ENCODE measurements at places on chromosomes 7 and 10. TPM values are rescaled to one million over a fixed set of nuclear protein-coding genes. Genes with fewer than 3 reads are reported as not detected.
A peak's percentile ranks its signal among the peaks of the same experiment; 100 is the strongest.

CYP26C1 gene
- total RNA-seq: 0.10 TPM

GRM3 gene
- not detected for total RNA-seq

DNA sequence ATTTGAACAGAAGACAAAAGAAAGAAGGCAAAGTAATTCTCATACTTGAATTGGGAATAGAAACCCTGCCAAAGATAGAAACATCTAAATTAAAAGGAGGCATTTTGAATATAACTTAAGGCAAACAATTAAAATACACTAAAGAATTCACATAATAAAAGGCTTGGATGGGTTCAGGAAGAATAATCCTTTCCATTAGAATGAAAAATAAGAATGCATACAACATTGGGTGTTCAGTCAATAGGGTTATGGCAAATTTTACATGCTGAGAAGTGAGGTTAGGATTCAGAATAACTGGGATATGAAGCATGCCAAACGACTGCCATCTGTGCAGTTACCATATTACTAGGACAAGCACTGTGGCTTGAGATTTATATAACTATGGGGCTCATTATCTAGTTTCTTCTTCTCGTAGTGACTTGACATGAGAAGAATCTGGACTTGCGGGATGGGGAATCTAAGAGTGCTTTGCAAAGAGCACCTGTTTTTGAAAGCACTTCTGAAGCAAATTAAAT, 326.5 kb downstream of the THSD7A start:
- H3K27me3 ChIP-seq: peaks cover 8% of the 10 kb centered on the region
- peaks cover 31% of the 10 kb centered on the region for H3K36me3 ChIP-seq
- no peak overlapping the region for H3K27ac ChIP-seq

GRCh38 chr7:132577206-132578049, 1.2 kb upstream of the PLXNA4 start:
- no peaks in the 10 kb centered on the region for H3K36me3 ChIP-seq
- peaks cover 15% of the 10 kb centered on the region for H3K4me1 ChIP-seq
- H3K27me3 ChIP-seq: peaks cover 21% of the 10 kb centered on the region

DNA sequence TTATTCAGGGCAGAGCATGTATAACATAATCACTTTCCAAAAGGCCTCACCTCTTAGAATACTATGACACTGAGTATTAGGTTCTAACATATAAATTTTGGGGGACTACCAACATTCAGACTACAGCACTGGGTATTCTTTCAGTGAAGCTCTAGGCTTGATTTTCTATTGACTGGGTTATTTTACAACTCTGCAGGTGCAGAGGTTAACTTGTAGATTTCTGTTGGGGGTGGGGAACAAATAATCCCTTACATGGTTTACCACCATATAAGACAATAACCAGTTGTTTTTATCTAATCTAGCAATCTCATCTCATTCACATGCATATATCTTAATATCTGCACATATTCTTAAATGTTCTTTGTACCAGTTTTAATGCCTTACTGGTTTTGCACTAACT, 73.9 kb downstream of the ATE1 start:
- peaks cover 13% of the 10 kb centered on the region for H3K36me3 ChIP-seq
- no peak for DNase-seq
- no peak overlapping the region for H3K27ac ChIP-seq
- no peaks in the 10 kb centered on the region for H3K27me3 ChIP-seq
- no peak overlapping the region for H3K4me3 ChIP-seq

CUZD1 gene
- 2.4 TPM for total RNA-seq

GRCh38 chr7:54145716-54146115, 396.5 kb upstream of the VSTM2A start:
- no peaks in the 10 kb centered on the region for H3K4me1 ChIP-seq
- no peak for DNase-seq
- no peak overlapping the region for H3K27ac ChIP-seq
- H3K36me3 ChIP-seq: no peaks in the 10 kb centered on the region

CDNF gene
- 2.2 TPM for total RNA-seq

DNA sequence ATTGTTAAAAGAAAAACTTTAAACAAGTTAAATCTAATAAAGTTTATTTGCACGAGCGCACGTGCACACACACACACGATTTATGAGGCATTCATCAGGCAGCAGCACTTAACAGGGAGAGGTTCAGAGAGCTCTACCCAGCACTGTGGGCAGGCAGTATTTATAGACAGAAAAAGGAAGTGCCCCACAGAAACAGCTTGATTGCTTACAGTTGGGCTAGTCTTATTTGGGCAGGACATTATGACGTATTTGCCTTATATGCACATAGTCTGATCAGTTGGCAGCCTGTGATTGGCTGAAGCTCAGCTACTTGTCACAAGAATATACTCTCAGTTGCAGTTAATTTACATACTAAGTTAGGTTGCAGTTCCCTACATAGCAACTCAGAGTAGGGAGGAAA, 1.2 kb upstream of the SDHAF3 start:
- no peak overlapping the region for H3K27ac ChIP-seq
- H3K4me3 ChIP-seq: peak overlapping the region; percentile 99
- H3K4me1 ChIP-seq: peaks cover 11% of the 10 kb centered on the region
- DNase-seq: no peak

DNA sequence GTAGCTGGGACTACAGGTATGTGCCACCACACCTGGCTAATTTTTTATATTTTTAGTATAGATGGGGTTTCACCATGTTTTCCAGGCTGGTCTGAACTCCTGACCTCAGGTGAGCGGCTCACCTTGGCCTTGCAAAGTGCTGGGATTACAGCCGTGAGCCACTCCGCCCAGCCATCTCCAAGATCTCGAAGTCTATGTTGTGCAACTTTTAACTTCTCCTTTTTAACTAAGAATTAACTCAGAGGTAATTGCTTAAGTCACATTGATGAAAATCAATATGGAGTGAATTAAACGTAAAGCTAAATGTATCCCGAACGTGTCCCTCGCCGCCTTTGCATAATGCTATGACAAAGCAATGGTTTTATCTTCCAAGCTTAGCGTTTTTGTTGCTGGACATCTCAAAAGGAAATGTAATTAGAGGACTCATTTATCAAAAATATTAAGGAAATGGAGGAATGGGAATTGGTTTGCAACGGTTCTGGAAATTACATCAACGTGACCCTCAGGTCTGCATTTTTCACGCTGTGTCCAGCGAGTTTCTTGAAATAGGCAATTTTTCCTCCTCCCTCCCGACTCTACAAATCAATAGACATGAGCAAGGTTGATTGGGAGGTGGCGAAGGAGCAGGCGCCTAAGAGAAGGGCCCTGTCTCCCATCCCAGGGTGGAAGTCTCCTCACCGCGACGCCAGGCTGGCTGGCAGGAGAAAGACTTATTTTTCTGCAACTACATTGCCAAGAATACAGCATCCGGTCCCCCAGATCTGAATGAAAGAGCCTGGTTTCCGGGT, 89.8 kb downstream of the TMEM130 start:
- peaks cover 6% of the 10 kb centered on the region for H3K27me3 ChIP-seq
- no peak overlapping the region for H3K27ac ChIP-seq
- no peaks in the 10 kb centered on the region for H3K36me3 ChIP-seq
- no peak for DNase-seq

- peaks cover 2% of the 10 kb centered on the region for H3K27me3 ChIP-seq
- peaks cover 2% of the 10 kb centered on the region for H3K4me1 ChIP-seq
- H3K36me3 ChIP-seq: peaks cover 6% of the 10 kb centered on the region
- no peak overlapping the region for H3K4me3 ChIP-seq
- no peak for DNase-seq
Observed at GRCh38 chr10:132047575-132048293, 18.0 kb upstream of the JAKMIP3 start.

TRIM50 gene
- total RNA-seq: not detected

GRCh38 chr7:108244110-108244509, 113.9 kb upstream of the LAMB4 start:
- H3K27me3 ChIP-seq: no peaks in the 10 kb centered on the region
- H3K4me1 ChIP-seq: peaks cover 7% of the 10 kb centered on the region
- no peak overlapping the region for H3K4me3 ChIP-seq
- no peak for DNase-seq

DNA sequence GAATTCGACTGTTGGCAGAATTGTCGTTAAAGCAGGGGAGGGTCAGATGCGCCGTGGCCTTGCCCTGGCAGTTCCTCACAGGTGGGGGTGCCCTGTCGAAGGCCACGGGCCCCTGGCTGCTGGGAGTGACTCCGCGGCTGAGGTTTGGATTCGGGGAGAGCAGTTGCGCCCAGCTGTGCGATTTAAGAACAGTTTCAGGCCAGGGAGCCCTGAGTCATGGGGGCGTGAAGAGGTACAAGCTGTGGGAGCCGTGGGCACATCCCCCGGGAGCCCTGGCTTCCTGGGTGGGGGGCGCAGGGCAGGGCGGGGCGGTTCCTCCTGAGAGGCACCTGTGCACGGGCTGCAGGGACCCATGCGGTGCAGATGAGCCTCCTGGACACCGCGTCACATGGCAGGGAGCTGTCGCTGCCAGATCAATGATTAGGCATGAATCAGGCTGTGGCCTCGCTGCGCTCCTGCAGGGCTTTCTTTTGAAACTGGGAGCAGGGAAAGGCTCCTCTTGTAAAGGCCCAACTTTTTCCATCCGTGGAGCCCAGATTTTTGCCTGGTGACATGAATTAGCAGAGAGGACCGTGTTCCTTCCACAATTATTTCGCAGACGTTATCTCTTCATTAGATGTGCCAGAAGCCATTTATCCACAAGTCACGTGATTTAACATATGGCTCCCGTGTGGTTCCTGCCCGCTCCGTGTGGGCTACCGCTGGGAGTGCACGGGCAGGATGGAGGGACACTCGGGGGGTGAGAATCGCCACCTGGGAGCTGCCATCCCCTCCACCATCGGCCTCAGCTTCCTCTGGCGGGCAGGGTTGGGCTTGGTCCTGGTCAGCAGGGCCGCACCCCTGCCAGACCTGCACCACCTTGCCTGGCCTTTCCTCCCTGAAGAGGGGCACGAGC, 918 bp downstream of the PWWP2B start:
- H3K27ac ChIP-seq: peak overlapping the region; percentile 98
- peak overlapping the region; percentile 94 for H3K4me3 ChIP-seq
- peak; percentile 75 for DNase-seq
- H3K36me3 ChIP-seq: no peaks in the 10 kb centered on the region
- H3K4me1 ChIP-seq: peaks cover 7% of the 10 kb centered on the region
- peaks cover 2% of the 10 kb centered on the region for H3K27me3 ChIP-seq

MYO1G gene
- total RNA-seq: 0.54 TPM

DNA sequence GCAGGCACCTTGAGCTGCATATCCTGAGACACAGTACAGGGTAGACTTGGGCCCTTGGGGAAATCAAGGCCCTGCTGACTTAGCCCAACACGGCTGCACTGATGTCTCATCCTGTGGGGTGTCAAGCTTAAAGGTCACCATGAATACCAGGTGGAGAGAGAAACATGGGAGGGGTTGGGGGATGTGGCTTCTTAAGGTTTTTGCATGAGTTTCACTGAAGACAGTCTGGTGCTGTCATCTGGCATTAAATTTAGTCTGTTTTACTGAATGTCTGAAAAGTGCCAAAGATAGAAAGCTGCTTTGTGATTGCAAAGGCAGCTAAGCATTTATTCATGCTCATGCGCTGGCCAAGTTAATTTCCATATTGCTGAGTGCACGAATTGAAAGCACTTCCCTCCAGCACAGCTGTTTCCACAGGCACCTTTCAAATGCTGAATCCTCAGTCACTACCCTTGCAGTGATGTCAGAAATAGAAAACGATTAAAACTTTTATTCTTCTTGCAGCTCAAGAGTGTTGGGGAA, 102.1 kb downstream of the OSBPL3 start:
- H3K4me1 ChIP-seq: peaks cover 13% of the 10 kb centered on the region
- no peak for DNase-seq
- peaks cover 3% of the 10 kb centered on the region for H3K27me3 ChIP-seq
- no peaks in the 10 kb centered on the region for H3K36me3 ChIP-seq

DNA sequence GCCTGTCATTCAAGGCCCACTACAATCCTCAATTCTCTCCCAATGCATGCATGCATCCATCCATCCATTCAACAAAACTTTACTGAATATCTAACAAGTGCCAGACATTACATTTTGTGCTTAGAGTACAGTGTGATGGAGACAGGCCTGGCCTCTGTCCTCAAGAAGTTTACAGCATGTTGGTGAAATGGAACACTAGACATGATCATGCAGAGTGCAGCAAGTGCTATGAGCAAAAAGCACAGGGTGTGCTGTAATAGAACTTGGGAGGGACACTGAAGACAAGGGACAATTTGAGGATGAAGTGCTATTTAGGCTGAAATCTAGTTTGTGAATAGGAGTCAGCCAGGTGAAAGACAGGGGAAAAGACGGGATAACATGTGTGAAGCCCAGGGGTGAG, 347.8 kb downstream of the PTEN start:
- H3K4me3 ChIP-seq: no peak overlapping the region
- H3K27ac ChIP-seq: no peak overlapping the region
- DNase-seq: no peak
- peaks cover 2% of the 10 kb centered on the region for H3K27me3 ChIP-seq

DNA sequence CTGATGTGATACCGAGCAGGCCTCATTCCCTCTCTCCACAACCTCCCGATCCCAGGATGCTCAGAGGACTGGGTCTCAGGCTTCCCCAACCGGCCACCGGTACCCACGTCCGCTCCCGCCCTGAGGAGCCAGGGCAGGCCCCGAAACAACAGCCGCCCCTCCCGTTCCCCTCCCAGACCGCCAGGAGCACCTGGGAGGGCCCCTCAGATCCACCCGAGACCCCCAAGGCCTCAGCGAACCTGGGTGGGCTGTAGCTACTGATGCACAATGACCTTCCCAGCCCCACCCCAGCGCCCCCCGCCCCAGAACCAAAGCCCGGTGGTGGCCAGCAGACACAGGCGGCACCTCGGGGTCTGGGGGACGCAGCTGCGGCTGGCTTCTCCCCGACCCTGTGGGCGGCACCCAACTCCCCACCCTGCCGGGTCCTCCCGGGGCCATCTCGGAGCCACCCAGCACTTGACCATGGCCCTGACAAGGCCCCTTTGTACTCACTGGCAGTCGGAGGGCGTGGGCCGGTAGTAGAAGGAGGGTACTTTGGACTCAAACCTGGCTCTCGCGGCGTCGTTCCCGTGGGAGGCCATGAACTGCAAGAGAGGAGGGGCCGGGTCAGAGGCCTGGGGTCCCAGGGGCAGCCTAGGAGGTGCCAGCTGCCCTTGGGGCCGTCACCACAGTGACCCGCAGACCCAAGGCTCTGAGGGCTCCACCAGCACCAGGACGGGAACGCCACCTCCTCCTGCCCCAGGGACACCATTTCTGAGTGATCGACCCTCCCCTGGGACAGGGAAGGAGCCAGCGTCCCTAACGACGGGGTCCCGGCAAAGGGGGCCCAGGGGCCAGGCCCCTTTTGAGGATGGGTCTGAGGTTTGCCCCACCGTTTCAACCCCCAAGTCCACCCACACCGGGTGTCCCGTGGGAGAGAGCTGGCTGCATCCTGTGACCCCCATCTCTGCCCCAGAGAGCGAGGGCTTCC, 28.1 kb downstream of the ADAP1 start:
- H3K36me3 ChIP-seq: no peaks in the 10 kb centered on the region
- DNase-seq: peak; percentile 13
- H3K4me3 ChIP-seq: no peak overlapping the region
- peaks cover 3% of the 10 kb centered on the region for H3K4me1 ChIP-seq
- no peak overlapping the region for H3K27ac ChIP-seq
- peaks cover 9% of the 10 kb centered on the region for H3K27me3 ChIP-seq

GIMAP4 gene
- total RNA-seq: not detected

All from glutamatergic neuron (in vitro differentiated cells).